ENCODE measurements at places on chromosomes 13 and 19.

DNA sequence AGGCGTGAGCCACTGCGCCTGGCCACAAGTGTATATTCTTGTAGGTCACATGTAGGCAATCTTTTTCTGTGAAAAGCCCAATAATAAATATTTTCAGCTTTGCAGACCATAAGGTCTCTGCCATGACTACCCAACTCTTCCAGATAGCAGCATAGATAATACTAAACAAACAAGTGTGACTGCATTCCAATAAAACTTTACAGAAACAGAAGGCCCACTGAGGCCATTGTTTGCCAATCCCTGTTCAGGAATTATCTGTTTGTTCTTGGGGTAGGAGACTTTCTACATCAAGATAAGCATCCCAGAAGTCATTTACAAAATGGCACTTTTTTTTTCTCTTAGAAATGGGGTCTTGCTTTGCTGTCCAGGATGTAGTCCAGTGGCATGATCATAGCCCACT is 2.8 kb upstream of the ZNF329 start:
- no peak for DNase-seq

- DNase-seq, result no peak
These were observed 1027.3 kb downstream of the UQCRFS1 start for GRCh38 chr19:28185646-28186045.

DNA sequence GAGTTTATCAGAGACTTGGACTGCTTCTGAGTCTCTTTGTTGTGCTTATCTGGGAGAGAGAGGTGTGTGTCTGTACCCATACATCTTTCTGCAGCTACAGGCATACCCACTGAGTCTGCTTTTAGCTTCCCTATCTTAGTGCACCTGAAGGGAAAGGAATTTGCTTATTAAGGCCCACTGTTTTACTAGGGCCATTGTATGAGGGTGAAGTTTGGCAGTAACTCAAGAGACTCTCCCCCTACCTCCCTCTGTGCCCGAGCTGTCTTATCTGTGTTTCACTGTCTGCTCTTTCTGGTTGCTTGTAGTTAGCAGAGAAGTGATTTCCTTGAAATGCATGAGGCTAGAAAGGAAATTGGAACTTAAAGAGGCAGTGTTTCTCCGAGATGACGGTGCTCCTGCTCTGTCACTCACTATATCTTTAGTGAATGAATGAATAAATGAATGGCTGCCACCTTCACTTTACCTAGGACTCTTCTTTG is 678 bp upstream of the CD33 start:
- no peak for DNase-seq

- DNase-seq, result no peak
These were observed 186.8 kb upstream of the SOX1 start for GRCh38 chr13:111880185-111880584.

DNA sequence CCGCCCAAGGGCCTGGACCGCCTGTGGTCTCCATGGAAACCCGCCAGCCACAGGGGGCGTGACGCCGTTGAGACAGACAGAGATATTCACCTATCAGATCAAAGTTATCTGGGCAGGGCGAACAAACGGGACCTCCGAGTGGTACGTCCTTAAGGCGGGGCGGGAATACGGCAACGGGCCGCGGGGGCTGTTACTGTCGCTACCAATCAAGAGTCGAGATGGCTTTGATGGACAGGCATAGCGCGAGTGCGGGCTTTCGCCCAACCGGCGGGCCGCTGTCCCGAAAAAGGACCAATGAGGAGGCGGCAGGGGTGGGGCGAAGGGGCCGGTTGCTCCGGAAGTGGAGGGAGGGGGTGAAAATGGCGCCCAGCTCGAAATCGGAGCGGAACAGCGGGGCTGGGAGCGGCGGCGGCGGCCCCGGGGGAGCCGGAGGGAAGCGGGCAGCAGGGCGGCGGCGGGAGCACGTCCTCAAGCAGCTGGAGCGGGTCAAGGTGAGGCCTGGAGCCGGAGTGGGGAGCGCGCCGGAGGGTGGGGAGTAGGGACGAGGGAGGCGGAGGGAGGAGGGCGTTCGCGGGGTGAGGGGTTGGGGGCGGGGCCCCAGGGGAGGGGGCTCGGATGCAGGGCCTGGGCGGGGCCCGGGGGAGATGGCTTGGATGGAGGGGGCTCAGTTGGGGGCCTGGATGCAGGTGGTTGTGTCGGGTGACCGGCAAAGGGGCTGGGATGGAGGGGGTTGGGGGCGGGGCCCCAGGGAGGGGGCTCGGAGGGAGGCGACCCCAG is at the start of gene DCAF15:
Gene DCAF15 (plus strand): TSS at position 356 of the 777 bp plus-strand sequence. CDS start 4 bp downstream, at position 360.
- DNase-seq, result peak; percentile 98

DNA sequence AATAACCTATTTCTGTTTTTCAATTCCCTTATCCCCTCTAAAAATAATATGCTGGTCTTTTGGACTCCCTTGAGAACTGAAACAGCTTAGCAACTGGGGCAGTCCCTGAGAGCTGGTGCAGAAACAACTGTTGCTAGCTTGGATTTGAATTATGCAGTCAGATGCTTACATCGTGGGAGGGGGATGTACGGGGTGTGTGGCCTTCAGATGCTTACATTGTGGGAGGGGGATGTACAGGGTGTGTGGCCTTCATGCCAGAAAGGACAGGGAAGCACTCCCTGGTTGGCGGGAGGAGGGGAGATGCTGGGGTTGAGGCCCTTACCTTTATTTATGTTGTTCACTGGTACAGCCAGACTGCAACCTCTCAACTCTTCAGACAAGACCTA is 25.6 kb downstream of the LRCH1 start:
- peak; percentile 13 for DNase-seq

DNA sequence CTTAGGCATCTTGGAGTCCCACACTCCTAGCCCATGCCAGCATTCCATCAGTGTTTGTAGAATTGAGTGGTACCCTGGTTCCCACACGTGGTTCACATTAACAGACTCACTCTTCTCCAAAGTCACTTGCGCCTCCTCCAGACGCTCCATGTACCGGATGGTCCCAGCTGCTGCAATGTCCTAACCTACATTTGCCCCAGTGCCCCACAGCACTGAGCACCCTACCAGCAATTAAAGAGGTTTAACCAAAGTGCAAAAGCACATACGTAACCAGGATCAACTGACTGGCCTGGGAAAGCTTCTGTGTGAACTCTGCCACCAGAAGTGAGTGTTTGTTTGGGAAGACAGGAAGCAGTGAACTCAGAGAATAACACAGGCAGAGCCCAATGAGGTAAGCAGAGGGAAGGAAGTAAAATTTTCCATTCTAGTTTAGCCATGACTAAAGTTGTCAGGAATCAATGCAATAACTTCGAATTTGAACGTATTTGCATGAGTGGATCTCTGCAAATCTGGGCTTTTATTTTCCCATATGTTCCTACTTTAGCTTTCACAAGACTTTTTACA is 7.3 kb upstream of the MEDAG start:
- no peak for DNase-seq

GRCh38 chr19:9128171-9128570 is 1.4 kb upstream of the OR7G3 start:
- DNase-seq, result no peak

- no peak for DNase-seq
These were observed 4.8 kb downstream of the STK24 start for GRCh38 chr13:98571955-98572662.

DNA sequence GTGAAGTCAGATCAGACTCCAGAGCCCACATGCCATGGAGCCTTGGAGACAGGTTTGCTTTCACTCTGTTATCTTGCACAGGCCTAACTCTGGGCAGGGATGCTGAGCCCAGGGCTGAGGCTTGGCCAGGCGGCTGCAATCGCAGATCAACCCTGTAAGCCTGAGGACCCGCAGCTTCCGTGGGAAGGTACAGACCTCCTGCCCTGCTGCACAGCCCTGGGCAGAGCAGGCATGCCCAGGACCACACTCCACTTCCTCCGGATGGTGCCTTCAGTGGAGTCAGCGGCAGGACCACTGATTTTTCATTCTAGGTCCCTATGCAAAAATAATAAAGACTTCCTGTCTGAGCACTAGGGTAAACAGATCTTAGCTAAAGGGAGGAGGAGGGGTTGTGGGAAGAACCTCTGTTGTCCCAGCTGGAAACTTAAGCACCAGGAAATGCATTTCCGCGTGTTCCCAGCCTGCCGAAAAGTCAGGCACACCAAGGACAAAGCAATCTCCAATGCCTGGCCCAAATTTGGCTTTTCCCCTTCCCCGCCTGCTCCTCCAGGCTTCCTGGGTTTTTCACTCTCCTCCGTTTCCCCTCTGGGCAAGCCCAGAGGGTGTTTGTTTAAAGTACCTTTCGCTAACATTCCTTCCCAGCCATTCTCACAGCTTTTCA is 87.3 kb downstream of the KCTD15 start:
- DNase-seq, result no peak
